Left renal pelvis (tissue), 4 donors: ENCODE measurements at places on chromosomes 4 and X. TPM values are rescaled to one million over a fixed set of nuclear protein-coding genes. Genes with fewer than 3 reads are reported as not detected.

GRCh38 chr4:26862381-26862915, 1.8 kb downstream of the STIM2 start:
- DNase-seq, result no peak

Gene CENPVL1
- polyA plus RNA-seq, result 0.32 TPM

DNA sequence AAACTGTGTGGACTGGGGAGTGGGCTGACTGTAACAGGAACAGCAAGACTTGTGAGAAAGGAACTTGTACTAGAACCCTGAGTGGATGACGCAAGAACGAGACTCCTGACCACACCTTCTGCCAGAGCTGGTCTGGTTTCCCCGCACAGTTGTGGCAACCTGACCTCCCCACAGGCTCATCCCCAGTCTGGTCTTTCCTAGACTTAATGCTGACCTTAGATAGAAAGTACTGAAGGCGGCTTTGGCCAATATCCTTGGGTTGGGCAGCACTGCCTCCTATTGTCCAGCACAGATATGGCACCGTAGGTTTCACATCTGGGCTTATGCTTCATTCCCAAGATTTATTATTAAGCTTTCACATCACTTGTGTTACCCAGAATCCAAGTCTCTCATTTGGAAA, 137.8 kb upstream of the FRG1 start:
- DNase-seq, result no peak

- DNase-seq, result no peak
Observed at GRCh38 chr4:26267087-26267486, 53.7 kb upstream of the RBPJ start.

- no peak for DNase-seq
Observed at GRCh38 chr4:116122124-116122523, 963.3 kb downstream of the TRAM1L1 start.

Gene NEUROG2
- not detected for polyA plus RNA-seq

DNA sequence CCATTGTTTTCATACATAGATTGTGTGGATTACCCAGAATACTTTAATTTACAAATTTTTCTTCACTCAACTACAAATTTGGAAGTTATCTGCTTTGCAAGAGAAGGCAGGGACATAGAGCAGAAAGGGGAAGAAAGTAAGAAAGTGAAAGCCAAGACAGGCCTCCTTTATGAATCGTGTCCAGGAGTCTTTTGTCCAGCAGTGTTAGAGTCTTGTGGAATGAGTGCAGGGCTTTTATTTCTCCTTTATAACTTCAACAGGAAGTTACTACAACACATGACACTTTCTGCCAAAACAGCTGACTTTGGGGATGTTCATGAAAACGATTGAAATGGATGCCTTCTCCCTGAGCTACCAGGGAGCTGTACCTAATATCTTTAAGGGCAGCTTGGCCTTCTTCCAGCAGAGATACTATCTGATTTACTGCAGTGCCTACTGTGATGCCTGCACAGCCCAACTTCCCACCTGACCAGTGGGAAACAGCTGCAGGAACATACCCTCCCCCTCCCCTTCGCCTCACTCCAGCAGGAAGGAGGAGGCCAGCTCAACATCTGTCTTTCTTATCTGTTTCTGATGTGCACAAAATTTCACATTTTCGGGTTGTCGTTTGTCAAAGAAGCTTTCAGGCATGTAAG, 557.7 kb upstream of the SLIT2 start:
- no peak for DNase-seq

Gene XAGE2
- polyA plus RNA-seq, result not detected

Gene BRS3
- polyA plus RNA-seq, result not detected

GRCh38 chr4:142423861-142424260, 422.2 kb downstream of the INPP4B start:
- DNase-seq, result no peak

GRCh38 chrX:5163663-5164062, 1065.0 kb downstream of the NLGN4X start:
- no peak for DNase-seq

Gene CT83
- polyA plus RNA-seq, result not detected

DNA sequence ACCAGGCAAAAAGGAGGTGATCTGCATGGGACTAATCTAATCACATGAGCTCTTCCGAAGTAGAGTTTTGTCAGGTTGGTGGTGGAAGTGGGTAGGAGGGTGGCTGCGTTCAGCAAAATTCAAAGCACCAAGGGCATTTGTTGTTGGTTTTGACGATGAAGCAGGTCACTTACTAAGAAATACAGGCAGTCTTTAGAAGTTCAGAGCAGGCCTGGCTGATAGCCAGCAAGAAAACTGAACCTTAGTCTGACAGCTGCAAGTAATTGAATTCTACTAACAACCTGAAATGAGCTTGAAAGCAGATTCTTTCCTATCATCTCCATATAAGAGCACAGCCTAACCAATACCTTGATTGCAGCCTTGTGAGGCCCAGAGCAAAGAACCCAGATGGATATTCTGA, 505.8 kb downstream of the KLHL13 start:
- no peak for DNase-seq

DNA sequence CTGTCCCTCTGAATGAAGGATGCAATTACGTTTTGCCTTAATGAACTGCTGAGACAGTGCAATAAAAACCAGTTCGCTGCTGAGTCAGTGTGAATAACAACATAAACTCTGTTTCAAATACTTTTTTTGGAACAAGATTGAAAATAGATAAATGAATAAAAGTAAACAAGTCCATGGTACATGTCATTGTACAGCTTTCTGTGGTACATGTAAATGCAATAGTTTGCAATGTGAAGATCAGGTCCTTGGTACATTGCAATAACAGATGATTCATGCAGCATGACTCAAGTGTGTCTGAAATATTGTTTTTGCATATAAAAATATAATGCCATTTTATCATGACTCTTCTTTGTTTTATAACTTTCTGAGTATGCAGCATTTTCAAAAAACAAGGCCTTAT, 193.4 kb upstream of the PACRGL start:
- no peak for DNase-seq

Gene BEX2
- 30.4 TPM for polyA plus RNA-seq

Gene ENAM
- polyA plus RNA-seq, result 5.7 TPM

Gene STOX2
- 9.7 TPM for polyA plus RNA-seq

DNA sequence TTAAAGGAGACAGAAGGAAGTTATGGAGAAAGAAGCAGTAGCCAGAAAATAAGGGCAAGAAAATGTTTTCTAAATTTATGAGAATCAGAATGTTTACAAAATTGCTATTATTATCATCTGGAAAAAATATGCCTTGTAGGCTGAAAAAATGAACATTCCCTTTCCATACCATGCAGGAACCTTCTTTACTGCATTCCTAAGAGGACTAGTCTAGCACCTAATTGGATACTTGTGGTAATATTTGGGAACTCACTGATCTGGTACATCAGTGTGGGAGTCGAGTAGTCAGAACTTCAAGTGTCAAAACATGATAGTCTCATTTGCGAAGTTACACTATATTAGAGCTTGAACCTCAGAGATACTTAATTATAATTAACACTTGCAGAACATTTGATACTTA, 51.9 kb downstream of the TET2 start:
- no peak for DNase-seq

GRCh38 chr4:76641758-76642157, 206.7 kb downstream of the SHROOM3 start:
- DNase-seq, result no peak

GRCh38 chr4:11514003-11514402, 85.3 kb upstream of the HS3ST1 start:
- DNase-seq, result no peak

GRCh38 chrX:22373094-22373493, 100.4 kb downstream of the CBLL2 start:
- no peak for DNase-seq

Gene HSPA4L
- 9.5 TPM for polyA plus RNA-seq

DNA sequence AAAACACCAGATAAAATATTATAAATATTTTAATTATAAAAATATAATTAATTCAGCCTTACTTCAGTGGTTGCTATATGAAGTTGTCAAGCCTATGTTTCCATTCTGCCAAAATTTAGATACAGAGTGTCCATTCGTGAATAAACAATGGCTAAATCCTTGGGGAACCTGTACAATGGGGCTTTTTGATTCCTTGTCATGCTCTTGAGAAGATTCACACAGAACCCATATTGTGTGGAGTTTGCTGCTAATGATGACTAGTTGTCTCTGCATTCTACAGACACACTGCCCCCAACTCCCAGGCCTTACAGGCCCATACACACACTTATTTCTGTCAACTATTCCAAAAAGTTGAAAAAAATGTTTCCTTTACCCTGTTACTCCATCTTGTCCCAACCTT, 33.4 kb upstream of the MAGEC2 start:
- DNase-seq, result no peak

- no peak for DNase-seq
Observed at GRCh38 chr4:74014332-74014731, 15.9 kb upstream of the CXCL5 start.

DNA sequence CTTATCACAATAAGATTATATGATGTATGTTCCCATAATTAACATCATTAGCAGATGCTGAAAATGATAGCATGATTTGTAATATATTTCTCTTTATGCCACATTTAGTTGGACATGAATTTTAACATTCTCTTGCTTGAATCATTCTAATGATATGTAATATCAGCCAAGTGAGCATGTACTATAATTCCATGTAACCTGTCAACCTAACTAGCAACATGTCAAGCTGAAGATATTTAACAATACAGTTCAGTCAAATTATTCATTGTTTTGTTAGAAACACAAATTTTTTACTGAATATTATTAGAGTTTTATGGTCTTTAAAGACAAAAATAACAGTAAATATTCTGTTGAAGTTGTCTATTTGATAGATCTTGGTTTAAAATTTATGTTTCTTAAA, 920.4 kb upstream of the PCDH10 start:
- DNase-seq, result no peak
